Esophagus mucosa (tissue), 1 donor: ENCODE measurements at places on chromosomes 2 and 18. TPM values are rescaled to one million over a fixed set of nuclear protein-coding genes. Genes with fewer than 3 reads are reported as not detected.

The SCN3A gene
- 0.28 TPM for total RNA-seq

The PDCD1 gene
- 0.20 TPM for total RNA-seq

The CYP1B1 gene
- total RNA-seq = 2.0 TPM

The ACOXL gene
- not detected for total RNA-seq

The RGPD5 gene
- total RNA-seq = 16.1 TPM

The EVA1A gene
- total RNA-seq = 0.56 TPM

The ERICH2 gene
- not detected for total RNA-seq

- ATAC-seq = no peak
These were observed 26.8 kb upstream of the SPATA3 start for GRCh38 chr2:230968921-230969658.

GRCh38 chr18:49020129-49020528, 69.4 kb upstream of the SMAD7 start:
- no peak for ATAC-seq

DNA sequence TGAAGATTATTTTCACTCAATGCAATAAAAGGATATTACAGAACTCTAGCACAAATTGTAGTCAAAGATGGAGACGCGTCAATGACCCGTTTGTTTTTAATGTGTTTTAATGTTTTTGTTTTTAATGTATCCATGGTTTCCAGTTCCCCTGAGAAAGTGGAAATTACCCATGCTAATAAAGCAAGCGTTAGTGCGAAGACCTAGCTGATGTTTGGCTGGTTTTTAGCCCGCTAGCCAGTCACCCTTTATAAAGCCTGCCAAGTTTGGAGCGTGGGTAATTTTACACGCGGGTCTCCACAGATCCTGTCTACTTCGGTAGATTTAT, 430 bp upstream of the CHMP1B start:
- peak; percentile 3 for ATAC-seq

DNA sequence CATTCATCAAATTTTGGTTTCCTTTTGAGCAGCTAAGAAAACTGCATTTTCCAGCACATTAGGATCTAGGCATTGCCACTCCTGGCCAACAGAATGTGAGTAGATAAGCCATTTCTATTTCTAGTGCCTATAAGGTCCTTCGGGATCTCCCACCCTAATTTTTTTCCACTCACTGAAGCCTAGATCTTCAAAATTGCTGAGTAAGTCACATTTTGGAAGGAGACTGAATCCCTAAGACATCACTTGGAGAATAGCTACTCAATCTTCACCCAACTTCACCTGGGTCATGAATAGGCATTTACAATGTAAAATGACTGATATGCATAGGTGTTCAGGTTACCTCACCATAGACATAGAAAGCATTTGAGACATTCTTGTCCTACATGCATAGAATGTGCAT, 548.1 kb upstream of the GYPC start:
- no peak for ATAC-seq

DNA sequence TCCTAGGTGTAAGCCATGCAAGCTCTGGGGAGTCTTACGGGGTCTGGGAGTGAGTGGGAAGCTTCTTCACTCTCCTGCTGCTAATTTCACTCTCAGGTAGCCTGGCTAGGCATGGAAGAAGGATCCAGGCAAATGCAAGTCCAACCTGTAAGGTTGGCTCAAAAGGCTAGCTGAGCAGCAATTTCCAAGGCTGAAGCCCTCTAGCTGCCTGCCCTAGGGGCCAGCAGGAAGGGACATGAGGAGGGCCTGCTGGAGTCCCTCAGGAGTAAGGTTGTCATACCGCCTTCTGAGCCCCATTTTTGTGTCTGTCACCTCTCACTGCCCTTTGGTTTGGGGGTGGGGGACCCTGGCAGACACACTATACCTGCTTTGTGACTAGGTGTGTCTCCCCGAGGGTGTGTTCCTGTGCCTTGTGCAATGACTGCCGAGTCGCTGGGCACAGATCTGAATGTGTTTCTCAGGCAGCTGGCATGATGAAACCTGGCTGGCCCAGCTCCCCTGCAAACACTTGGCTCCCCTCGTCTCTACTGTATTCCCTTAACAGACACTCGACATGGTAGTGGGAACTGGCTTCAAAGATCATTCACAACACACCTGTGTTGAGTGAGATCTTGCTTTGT, 123.9 kb upstream of the FAM136A start:
- ATAC-seq = peak; percentile 98

GRCh38 chr2:105385731-105386540, 12.9 kb downstream of the FHL2 start:
- ATAC-seq = no peak

GRCh38 chr2:118813601-118814339, 33.7 kb downstream of the EN1 start:
- ATAC-seq = no peak

GRCh38 chr2:8587920-8588830, 93.7 kb upstream of the ID2 start:
- no peak for ATAC-seq

DNA sequence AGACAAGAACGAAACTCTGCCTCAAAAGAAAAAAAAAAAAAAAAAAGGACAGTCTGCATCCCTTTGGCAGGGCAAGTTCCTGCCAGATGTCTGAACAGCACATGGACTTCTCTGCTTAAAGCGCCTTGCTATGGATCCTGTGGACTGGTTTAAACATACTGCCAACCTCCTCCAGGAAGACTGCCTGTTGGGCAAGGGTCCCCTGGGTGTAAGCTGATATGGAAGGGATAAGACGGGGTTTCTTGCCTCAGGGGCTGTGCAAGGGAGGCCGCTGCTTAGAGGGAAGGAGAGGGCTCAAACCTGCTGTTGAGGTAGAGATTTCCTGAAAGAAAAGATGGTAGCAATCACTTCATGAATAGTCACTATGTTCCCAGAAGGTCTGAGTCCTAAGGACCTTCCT, 22.2 kb downstream of the SKA1 start:
- ATAC-seq = no peak

DNA sequence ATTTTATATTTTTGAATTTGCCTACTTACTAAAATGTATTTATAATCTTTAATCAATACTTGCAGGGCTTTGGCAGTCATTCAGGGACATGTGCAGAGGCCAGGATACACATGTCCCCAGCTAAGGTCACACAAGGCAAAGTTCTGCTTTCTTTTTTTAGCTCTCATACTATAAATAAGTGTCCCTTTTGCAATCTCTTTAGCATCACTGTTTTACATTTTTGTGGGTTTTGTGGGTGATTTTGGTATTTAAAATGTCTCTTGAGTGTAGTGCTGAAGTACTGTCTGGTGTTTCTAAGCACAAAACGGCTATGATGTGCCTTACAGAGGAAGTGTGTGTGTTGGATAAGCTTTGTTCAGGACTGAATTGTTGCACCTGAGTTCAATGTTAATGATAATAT, 309.0 kb upstream of the GULP1 start:
- no peak for ATAC-seq

GRCh38 chr2:240713928-240714746, 22.5 kb downstream of the AQP12A start:
- no peak for ATAC-seq

- ATAC-seq = no peak
These were observed 66.4 kb downstream of the CDH7 start for GRCh38 chr18:65817178-65817577.

GRCh38 chr18:23243178-23243577, 107.9 kb downstream of the CABLES1 start:
- no peak for ATAC-seq

DNA sequence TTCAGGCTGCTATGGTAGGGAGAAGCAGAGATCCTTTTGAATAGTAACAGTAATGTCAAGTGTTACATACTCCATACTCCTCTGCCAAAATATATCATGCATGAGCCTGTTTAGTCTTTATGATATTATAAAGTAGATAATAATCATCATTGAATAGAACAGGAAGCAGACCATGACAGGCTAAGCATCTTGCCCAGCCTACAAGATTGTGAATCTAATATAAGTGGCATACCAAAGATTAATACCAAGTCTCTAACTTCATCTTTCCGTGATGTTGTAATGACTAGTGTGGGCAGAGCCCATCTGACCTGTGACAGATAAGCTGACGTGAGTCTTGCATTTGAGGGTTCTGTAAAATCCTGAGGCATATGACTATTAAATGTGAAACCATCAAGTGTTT, 13.1 kb downstream of the NDUFB3 start:
- ATAC-seq = no peak

DNA sequence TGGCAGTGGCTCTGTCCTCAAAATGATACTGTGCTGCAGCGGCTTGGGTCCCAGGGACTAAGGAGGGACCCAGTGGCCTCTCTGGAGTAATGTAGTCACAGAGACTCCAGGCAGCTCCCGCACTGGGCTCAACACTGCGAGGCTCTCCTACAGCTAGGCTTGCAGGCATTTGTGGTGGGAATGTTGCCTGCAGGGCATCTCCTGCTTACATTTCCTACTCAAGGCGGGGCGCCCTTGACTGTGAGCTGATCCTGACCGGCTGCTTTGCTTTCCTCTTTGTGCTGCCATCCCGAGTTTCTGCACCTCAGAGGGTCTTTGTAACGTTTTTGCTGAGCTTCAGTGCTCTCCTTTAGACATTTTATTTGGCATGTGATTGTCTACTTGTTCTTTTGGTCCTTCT, 177.4 kb upstream of the FN1 start:
- ATAC-seq = no peak

DNA sequence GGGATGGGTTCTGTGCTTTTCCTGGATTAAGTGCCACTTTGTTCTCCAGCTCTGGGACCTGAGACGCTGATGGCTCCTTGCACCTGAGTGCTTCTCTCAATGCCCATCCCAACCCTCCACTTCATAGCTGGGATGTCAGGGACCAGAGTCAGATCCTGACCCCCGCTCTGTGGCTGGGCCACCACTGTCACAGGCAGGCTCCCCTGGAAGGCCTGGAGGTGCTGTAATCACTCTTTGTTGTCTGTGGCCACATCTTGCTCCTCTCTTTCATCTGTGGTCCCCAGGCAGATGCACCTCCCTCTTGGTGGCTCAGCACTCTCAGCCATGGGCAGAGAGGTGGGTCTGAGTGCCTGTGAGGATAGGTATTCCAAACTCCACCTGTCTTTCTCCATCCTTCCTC, 62.4 kb downstream of the CAPN13 start:
- no peak for ATAC-seq

- peak; percentile 91 for ATAC-seq
These were observed 299.4 kb downstream of the AGAP1 start for GRCh38 chr2:235793163-235793752.

DNA sequence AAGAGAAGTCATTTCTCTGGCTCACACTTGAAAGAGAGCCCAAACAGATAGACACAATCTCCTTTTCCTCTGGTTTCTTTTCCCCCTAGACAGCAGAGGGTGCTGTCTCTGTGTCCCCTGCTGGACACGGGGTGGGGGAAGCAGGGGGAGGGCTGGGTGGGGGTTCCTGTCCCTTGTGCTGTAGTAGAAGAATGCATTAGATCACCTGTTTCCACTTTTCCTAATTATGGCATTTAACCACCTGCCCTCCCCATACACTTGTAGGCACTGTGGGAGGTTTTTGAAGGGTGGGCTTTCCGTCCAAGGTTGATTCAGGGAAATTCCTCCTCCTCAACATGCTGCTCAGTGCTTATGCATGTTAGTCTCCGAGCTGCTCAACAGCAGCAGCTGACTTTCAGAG, 206.2 kb upstream of the EPAS1 start:
- ATAC-seq = peak; percentile 17

DNA sequence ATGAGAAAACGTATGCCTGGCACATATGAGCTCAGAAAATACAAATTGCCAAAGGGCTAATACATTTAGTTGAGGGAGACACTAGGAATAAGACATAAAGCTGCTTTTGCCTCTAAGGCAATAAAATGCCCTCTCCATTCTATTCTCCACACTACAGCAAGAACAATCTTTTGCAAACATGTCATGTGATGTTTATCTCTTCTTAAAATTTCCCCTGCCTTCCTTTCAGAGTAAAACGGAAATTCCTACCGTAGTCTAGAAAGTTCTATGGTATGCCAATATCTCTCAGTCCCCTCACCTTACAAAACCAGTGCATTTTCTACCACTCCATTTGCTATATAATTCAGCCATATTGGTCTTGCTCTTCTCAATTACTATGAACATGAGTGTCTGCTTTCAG, 33.1 kb downstream of the C18orf54 start:
- no peak for ATAC-seq

DNA sequence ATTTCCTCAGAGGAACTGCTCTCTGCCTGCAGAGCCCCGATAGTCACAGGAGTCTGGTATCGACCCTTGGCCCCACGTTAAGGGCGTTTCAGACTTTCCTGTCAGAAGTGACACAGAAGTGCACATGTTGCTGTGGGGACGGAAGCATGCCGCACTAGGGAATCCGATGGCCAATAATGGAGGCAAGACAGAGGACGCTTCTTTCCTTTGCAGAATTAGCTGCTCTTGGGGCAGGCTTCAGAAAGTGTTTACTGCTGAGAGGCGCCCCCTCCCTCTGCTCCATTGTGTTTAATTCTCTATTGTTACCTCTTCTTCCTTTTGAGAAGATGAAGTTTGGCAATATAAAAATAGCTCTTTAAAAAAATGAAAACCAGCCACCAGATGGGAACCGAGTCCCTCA, 118.6 kb upstream of the EML6 start:
- ATAC-seq = no peak

- peak; percentile 30 for ATAC-seq
These were observed 30.8 kb upstream of the ZNF396 start for GRCh38 chr18:35407871-35408481.

DNA sequence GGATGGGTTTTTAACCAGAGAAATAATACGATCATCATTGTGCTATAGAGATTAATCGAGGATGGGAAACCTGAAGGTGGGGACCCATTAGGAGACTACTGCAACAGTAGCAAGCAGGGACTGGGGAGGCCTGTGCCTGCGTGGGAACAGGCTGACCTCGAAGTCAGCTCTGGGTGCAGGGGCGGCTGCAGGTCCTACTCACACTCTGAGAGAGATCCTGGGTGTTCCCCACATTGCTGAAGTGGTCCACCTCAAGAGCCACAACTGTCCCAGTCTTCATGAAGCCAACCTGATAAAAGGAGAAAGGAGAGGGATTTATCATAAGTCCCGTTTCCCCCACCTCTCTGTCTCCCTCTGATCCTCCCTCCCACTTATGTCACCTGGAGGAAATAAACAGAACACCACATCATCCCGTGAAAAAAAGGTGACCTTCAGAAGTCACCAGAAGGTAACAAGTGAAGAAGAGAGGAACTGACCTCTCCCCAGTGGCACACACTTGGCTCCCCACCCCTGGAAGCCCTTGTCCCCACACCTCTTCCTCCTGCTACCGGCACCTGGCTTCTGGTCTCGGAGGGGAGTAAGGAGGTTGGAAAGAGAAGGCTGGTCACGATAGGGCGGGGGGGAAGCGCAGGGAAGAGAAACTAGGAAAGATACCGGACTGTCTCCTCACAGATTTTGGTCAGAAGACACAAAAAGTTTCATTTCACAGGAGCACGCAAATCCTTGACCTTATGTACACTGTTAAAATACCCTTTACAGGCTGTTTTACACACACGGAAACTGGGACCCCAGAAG, 50.4 kb downstream of the XDH start:
- no peak for ATAC-seq

DNA sequence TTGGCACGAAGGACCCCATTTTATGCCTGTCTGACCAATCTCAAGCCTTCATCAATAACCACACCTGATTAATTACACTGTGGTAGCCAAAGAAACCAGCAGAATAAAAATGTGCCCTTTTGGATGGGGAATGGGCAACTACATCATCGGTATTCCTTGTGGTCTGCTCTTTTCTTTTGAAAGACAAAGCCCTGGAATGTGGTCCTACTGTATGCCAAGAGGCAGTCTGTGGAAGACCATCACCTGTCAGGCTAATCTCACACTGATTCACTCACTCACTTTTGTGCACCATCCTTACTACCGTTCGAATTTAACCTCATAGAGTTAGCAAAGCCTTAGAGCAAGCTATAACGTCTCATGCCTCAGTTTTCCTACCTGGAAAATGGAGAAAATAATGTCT, 275.2 kb upstream of the LRRTM1 start:
- ATAC-seq = no peak

GRCh38 chr2:144629935-144630334, 110.0 kb upstream of the ZEB2 start:
- no peak for ATAC-seq
